ENCODE measurements at places on chromosomes 11 and 22.

DNA sequence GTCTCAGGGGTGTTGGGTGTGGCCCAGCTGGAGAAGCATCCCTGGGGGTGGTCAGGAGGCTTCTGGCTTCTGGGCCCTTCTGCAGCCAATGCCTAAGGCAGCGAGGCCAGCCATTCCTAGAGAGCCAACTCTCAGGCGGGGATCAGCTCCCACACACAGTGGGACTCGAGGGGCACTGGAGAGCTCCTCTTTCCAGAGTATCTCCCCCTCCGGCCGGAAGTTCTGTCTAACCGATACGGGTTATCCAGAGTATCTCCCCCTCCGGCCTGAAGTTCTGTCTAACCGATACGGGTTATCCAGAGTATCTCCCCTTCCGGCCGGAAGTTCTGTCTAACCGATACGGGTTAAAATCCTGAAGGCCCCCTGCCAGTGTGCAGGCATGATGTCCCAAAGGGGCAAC lies 71.2 kb upstream of the B3GAT1 start:
- DNase-seq, result no peak

GRCh38 chr11:47152953-47153950 lies 23.4 kb downstream of the ARFGAP2 start:
- DNase-seq, result peak; percentile 40

GRCh38 chr11:5242208-5242607 lies 7.4 kb downstream of the HBG1 start:
- no peak for DNase-seq

GRCh38 chr11:65416341-65416824 lies 6.2 kb upstream of the NEAT1 start:
- DNase-seq, result peak; percentile 93

- no peak for DNase-seq
Observed at GRCh38 chr11:117631336-117632140, 165.5 kb downstream of the DSCAML1 start.

GRCh38 chr22:26648528-26649388 lies 8.6 kb upstream of the MIAT start:
- no peak for DNase-seq

GRCh38 chr11:64102005-64102738 lies 63.7 kb downstream of the MACROD1 start:
- no peak for DNase-seq

- peak; percentile 8 for DNase-seq
Observed at GRCh38 chr22:30968015-30968923, at the start of gene MORC2. TSS of gene MORC2 (minus strand) at chr22:30968774. CDS start at chr22:30967889, 885 bp downstream.

DNA sequence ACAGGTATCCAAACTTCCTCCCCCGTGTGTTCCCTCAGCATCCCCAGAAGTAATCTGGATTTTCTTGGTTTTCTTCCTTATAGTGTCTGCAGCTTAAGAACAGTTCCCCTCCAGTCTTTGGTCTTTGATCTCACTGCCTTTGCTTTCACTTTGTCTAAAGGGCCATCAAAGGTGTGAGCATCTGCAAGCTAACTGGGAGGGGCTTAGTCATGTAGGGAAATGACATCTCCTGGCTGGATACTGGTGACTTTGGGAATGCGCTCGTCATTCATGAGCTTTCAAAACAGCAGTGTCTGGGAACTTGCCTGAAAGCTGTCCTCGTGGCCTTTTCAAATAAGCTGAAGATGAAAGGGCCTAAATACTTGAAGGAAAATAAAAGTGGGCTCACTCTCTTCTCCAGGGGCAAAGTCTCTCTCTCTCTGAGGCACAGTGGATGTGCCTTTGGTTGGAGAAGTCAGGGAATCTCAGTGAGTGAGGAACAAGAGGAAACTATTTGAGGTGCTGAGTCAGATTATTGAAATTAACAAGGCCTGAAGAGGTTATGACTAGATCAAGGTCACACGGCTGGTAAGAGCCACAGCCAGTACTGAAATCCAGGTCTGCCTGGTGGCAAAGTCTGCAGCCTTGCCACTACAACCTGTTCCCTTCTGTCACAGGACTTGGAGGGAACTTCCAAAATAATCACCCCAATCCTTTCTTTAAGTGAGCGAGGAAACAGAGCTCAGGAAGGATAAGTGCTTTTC lies 45.6 kb upstream of the TENM4 start:
- DNase-seq, result no peak

DNA sequence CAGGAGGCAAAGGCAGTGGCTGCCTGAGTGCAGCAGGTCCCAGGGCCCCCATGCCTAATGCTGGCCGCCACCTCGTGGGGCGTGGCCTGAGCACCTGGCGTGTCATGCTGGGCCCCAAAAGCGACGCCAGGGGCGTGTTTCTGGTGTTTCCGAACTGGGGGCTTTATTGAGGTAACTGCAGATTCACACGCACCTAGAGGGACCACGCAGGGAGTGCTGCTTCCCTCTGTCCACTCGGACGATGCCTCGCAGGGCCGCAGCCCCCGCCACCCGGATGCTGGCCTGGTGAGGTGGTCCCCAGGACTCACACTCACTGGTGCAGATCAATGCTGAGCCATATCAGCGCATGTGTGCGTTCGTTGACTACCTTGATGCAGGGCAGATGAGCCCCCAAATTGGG lies 736.2 kb downstream of the BRD1 start:
- no peak for DNase-seq

DNA sequence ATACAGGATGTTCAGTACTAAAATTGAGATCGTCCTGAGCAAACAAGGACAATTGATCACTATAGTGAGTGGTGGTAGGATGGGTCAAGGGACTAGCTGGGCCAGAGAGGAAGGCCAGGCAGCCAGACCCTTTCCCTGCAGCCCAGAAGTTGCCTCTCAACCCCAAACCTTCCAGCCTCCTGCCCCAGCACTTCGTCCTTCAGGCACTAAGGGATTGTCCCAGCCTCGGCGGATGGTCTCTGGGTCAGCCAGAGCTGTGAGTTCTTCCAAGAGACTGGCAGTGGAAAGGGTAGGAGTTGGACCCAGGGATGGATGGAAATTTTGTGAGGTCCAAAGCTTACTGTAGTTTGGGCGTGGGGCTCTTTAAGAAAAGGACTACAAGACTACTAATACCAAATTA lies 3.6 kb upstream of the LMO1 start:
- no peak for DNase-seq

GRCh38 chr11:126996036-126996804 lies 4.3 kb downstream of the KIRREL3 start:
- DNase-seq, result no peak

DNA sequence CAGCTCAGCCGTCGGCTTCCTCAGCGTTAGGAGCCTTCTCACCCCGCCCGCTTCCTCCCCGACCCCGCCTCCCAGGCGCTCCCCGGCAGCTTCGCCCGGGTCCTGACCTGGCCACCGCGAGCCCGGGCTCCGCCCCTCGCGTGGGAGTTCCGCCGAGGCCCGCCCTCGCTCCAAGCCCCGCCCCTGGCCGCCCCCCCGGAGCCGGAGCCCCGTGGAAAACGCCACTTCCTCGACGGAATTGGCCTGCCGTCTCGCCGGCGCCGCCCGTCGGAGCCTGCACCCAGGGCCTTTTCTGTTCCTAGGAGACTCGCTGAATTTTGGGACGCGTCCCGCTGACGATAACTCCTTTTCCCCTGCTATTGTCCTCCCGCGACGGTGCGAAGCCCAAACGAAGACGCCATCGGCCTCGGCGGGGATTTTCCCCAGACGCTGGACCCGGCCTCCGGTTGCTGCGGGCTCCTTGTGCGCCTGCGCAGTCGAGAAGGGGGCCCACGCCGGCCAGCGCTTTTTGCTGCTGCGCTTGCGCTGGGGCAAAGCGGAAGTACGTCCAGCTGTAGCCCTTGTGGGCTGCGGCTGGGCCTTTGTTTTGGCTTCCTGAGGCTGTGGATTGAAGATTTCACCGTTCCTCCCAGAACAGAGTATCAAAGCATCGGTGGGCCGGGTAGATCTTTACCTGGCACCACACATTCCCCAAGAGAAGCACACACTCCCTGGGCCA lies 10.0 kb downstream of the RELA start:
- peak; percentile 95 for DNase-seq

DNA sequence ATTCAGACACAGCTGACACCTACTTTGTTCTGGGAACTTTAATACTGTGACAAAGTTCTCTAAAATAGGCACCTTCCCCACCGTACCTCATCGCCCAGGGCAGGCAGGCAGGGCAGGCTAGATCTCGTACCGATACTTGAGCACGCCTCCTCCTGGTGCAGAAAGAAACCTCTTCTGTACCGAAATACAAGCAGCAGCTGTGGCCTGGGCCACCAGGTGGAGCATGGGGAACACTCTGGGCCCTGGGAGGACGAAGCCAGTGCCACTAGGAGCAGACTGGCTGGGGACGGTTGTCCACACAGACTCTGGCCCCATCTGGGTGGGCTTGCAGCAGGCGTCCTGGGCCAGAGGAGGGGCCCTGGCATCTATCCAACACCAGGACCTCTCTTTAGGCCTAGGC lies 12.8 kb downstream of the PMM1 start:
- peak; percentile 13 for DNase-seq

DNA sequence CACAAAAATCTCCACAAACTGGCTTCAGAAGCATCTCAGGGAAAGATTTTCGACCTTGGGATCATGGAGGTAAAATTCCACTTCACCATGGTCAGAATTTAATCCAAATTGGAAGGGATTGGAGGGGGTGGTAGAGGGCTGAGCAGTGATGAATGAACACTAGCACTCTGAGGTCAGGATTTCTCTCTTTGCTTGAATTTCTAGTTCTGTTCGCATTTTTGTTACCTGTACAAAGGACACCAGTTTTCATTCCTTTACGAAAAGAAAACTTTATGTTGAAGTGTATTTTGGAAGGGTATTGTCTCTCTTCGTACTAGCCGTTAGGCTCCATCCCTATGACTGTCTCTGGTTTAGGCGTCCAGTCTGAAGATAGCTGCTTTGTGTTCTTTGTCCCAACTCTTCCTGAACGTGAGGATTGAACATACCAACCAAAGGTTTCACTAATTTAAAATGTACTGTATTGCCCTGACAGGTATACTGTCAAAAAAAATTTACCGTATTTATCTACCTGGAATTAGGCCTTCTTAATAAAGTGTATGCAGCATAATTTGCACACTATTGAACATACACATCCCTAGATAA lies 772 bp downstream of the GRAP2 start:
- DNase-seq, result no peak

DNA sequence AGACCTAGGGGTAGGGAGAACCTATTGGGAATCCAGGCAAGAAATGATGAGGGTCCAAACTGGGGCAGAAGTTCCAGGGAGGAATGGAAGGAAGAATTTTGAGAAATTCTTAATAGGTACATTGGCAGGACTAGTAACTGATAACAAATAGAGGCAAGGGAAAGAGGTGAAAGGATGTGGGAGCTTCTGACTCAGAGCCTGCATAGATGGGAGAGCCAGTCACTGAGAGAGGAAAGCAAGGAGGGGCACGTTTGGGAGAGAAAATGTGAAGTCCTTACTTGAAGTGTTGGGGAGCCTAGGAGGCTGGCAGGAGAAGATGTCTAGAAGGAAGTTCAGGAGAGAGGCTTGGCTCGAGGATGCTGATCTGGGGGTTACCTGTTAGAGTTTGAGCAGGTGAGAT lies 104.6 kb upstream of the NCAM1 start:
- DNase-seq, result no peak

- DNase-seq, result no peak
Observed at GRCh38 chr11:118046964-118047700, 29.7 kb upstream of the TMPRSS4 start.

- DNase-seq, result no peak
Observed at GRCh38 chr11:15073361-15074205, at the start of gene CALCB. TSS of gene CALCB (plus strand) at chr11:15073593. CDS start at chr11:15074719, 1,126 bp downstream.

GRCh38 chr11:23097891-23098290 lies 237.6 kb upstream of the CCDC179 start:
- no peak for DNase-seq

DNA sequence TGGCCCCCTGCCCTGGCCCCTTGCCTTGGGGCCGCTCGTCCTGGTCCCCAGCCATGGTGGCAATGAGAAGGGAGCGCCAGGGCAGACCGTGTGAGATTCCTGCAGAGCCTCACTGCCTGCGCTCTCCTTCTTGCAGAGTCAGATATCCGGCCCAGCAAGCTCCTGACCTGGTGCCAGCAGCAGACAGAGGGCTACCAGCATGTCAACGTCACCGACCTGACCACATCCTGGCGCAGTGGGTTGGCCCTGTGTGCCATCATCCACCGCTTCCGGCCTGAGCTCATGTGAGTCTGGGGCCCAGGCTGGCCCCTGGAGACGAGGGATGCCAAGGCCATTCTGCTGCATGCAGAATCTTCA lies 114.1 kb downstream of the MICAL2 start:
- peak; percentile 84 for DNase-seq

Measured in CD4-positive, alpha-beta T cell treated with Interleukin-15 for 4 hours (primary cell).